ENCODE measurements at places on chromosomes 11 and 22. TPM values are rescaled to one million over a fixed set of nuclear protein-coding genes. Genes with fewer than 3 reads are reported as not detected.
A peak's percentile ranks its signal among the peaks of the same experiment; 100 is the strongest.

VSTM5 gene
- total RNA-seq: under 0.01 TPM

SMTN gene
- total RNA-seq: 6.2 TPM

ETS1 gene
- 40.9 TPM for total RNA-seq

SHANK2 gene
- 0.27 TPM for total RNA-seq

- DNase-seq: no peak
Observed at GRCh38 chr11:120089036-120090001, 48.6 kb downstream of the TRIM29 start.

GRCh38 chr11:41190437-41191082 is 268.9 kb downstream of the LRRC4C start:
- no peak for DNase-seq

GRCh38 chr22:20748731-20749428 is 25.0 kb upstream of the SERPIND1 start:
- DNase-seq: no peak

GRCh38 chr11:2904153-2905052 is 18.8 kb upstream of the CDKN1C start:
- DNase-seq: no peak

GRCh38 chr11:117634756-117635603 is 162.0 kb downstream of the DSCAML1 start:
- DNase-seq: no peak

DNA sequence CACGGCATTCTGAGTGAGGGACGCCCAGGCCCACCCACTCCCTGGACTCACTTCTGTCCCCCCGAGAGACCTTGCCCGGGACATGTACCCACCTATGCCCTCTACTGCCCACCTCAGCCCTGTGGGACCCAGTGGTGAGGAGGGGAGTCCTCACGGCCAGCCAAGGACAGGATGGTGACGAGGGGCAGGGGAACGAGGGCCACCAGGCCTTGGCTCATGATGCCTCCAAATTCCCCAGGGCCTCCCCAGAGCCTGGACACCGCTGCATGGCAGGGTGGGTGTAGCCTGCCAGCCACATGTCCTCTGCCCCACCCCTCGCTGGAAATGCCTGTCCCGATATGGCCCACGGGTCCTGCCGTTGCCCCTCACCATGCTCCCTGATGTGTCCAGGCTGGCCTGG is 26.1 kb downstream of the TSPAN4 start:
- no peak for DNase-seq

DNA sequence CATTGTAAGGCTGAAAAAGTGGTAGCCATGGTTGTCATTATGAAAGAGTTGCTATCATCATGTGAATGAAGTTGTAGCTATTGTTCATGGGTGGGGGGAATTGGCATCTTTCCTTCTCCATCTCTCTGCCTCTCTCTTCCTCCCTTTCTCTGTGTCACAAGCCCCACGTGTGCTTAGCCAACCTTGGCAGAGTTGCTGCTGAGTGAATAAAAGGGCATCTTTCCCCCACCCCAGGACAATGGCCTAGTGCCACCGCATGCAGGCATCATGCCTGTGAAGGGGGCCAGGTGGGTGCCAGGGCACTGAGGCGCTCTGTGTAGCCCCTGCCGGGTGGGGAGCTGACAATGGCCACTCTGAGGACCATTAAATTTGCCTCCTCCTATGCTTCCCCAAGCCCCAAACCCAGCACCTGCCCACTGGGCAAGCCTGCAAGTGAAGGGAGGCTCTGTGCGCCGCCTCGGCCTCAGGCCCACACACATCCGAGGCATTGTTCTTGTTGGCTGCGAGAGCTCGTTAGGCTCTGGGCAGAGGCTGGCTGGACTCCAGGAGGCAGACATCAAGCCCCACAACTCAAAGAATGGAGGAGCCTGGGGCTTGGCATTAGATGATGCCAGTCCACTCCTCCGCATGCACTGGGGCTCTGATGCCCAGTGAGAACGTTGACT is 103.9 kb downstream of the SEZ6L start:
- no peak for DNase-seq

DNA sequence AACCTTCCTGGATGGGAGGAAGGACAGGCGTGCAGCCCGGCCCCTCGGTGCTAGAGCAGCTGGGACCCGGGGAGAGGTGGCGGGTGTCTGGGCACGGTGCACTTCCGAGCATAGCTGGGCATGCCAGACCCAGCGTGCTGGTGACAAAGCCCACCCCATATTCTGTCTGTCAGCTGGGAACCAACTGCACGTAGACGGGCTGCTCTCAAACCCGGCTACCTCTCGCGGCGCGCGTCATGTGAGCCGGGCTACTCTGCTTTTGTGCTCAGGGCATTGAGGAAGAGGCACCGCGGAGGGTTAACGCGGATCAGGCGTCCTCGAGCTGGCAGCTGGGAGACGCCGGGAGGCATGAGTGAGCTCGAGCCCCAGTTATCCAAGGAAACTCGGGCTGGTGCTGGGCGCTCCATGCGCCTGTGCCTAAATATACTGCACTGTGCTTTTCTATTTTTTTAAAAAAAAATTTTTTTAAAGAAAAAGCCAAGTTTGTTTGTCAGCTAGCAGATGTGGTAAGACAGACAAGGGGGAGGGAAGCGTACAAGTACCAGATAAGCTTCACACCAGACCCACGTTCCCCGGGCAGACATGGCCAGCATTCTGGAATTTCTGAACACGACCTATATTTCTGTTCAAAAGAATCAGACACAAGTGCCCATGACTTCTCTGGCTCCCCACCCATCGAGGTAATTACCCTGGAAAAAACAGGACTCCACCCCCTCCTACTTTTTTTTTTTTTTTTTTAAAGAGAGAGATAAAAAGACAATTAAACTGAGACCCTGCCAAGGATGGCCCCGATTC is 425.6 kb downstream of the SHANK2 start:
- DNase-seq: peak; percentile 48
